Breast epithelium (tissue), 4 donors: ENCODE measurements at places on chromosomes 3 and 15. TPM values are rescaled to one million over a fixed set of nuclear protein-coding genes. Genes with fewer than 3 reads are reported as not detected.

- DNase-seq: no peak
Observed at GRCh38 chr3:50100956-50101845, 12.5 kb downstream of the RBM5 start.

GRCh38 chr3:182597621-182598041 is 195.7 kb upstream of the ATP11B start:
- no peak for DNase-seq

DNA sequence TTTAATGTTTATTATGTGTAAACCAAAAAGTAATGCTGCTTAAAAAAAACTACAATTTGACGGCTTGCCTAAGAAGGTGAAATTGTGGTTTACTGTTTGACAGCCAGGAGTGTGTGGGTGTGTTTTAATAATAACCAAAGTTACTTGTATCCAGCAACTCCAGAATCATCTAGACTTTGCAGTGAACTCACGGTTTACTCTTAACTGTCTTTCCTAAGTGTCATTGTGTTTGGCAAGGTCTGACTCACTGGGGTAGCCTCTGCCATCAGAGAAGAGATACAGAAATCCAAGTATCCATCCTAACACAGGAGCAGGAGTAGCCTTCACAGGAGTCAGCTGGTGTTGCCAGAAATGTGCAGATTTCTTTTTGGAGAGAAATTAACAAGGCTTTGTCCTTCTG is 151.1 kb downstream of the CTNNB1 start:
- no peak for DNase-seq

DNA sequence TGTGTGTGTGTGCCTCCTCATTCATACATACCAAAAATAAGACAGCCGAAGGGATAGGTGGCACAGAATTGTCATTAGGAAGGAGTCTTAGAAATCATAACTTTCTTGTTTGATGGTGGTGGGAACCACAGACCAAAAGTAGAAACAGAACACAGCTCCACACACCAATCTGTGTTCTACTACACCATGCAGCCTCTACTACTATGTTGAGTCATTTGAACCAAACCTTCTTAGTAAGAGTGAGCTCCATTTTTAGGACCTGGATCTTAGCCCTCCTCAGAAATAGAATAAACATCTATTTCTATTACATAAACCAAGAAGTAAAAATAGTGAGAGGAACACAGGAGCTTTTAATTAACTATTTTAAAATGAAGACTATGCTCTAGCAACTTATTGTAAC is 27.9 kb upstream of the PLCH1 start:
- no peak for DNase-seq

DNA sequence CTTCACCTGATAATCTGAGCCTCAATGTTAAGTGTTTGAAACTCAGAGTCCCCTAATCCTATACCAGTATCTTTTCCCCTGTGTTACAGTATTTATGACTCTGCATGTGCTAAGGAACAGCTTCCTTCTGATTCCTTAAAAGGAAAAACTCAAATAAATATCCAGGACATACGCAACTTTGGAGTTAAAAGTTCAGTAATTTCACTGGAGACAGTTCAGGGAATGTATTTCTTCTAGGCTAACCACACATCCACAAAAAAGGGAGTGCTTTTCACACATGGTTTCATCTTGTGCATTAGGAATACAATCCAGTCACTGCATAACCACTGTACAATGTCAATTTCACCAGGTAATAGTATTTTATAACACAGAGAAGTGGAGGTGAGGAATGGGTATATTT is 31.0 kb downstream of the PGBD4 start:
- no peak for DNase-seq

GRCh38 chr15:50189633-50190032 is 7.6 kb downstream of the SLC27A2 start:
- DNase-seq: no peak

DNA sequence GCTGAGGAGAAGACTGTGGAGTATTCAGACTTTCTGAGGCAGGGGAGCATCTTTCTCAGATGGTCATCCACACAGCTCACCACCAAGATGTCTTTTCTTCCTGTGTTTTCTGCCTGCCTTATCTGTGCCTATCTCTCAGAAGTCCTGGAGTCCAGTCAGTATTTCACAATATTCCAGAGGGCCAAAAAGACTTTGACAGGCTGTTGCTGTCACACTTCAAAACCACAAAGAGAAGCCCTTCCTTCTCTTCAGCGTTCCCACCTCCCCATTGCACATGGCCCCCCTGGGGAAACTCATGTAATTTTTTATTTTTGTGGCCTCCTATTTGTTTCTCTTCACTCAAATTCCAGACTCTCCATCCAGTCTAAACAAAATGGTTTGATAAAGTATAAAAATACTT is 585.2 kb downstream of the EPHA3 start:
- no peak for DNase-seq

GRCh38 chr3:123948449-123948848 is 12.6 kb downstream of the CCDC14 start:
- DNase-seq: no peak

- no peak for DNase-seq
Observed at GRCh38 chr3:104907507-104907906, 459.2 kb upstream of the ALCAM start.

DNA sequence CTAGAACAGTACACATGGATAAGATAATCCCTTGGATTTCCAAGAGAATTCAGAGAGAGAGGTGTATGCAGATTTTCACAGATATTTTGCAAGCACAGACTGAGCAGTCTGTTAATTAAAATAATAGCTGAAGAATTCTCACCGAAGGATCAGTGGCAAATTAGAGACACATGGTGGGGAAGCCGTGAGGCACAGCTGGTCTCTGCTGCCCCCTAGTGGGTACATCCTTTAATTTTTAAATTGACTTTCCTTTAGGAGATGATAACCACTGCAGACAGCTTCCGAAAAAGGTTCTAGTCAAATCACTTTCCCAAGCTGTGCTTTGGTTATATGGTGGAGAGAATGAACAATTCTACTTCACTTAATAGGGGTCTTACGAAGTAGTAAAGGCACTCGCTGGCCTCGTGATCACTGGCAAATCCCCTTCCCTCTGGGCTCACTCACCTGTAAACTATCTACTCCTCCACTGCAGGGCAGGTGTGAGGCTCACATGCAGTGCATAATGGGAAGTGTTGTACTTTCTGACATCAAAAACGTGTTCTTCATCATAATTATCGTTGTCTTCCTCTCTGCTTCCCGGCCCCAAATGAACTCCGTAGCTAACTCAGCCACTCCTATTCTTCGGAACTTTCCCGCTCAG is 19.5 kb downstream of the MESD start:
- DNase-seq: peak; percentile 5

DNA sequence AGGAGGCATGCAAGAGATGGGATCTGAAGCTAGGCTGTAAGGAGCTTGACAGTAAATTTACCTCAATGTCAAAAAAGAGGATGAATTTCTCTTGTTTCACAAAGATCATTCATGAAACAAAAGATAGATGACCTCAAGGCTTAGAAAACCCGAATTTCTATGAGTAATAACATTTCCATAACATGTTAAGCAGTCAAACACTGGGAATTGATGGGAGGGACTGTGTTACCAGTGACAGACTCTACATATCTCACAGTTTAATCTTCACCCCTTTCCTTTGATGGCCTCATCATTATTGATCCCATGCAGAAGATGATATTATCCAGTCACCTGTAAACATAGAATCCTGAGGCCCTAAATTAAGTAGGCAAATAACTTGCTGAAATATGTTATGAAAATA is 53.5 kb upstream of the VGLL3 start:
- no peak for DNase-seq

DNA sequence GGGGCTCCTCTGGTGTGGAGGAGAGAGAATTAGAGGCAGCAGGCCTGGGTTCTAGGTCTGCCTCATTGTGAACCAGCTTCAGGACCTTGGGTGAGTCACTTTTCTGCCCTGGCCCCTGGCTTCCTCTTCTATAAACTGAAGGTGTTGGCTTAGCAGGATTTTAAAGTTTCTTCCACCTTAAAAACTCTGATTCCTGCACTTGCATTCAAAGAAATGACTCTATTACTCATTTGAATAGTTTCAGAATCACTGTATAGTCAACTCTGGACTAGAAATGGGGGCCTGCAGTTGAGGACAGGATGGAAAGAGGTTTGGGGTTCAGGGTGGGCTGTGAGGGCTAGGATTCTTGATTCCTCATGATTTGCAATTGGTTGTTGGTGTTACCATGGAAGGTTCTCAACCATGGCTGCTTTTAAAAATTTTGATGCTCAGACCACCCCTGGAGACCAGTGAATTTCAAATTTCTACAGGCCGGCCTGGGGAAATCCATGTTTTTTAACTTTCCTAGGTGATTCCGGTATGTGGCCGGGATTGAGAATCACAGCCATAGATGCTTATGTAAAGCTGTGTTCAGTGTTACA is 19.9 kb downstream of the SMAD3 start:
- DNase-seq: no peak

GRCh38 chr3:29291260-29291981 is 10.6 kb downstream of the RBMS3 start:
- DNase-seq: no peak

GRCh38 chr15:33581032-33581431 is 270.3 kb downstream of the RYR3 start:
- no peak for DNase-seq

DNA sequence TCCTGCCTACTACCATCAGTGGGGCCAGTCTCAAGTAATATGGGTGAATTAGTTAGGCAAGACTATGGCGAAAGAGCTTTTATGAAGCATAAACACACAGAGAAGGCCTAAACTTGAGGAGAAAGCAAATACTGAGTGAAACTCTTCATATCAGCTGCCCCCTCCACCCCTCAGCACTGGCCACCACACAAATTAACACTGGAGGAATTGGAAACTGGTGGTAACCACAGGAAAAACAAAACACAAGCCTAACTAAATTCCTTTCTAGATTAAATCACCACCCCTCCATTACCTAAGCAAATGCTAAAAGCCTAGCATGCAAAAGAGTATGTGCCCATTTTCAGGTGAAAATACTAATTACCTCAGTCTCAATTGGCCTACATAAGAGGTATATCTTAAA is 774.7 kb upstream of the NECTIN3 start:
- no peak for DNase-seq

GRCh38 chr15:98232761-98233160 is 272.3 kb downstream of the ARRDC4 start:
- DNase-seq: no peak

DNA sequence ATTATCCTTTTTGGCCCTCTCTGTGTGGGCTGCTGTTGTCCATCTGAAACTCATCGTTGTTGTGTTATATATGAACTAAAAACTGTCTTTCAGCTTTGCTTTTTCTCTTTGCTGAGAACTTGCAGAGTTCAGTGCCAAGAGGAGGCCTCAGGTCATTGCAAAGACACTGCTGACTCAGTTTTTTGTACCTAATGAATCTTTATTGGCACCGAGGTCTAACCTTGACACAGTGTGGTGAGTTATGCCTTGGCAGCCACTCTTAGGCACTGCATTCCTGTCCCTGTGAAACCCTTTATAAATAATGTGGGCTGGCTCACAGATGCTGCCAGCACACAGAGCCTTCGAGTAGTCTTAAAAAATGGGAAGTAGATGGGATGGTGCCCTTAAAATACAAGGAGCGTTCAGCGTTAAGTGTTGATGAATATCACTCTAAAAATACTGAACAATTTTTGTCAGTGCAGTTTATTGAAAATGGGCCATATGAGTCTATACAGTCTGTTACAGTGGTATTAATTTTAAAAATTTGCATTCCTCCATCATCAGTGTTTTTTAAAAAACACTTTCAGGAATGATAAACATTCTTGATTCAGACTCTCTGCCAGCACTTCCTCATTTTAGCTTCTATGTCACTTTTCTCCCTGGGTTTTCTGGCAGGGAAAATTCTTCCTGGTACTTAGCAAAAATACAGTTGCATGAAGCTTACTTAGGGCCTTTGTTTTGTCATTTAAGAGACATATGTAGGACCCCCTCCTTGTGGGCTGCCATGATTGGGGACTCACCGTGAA is 234.1 kb downstream of the CACNA2D3 start:
- DNase-seq: peak; percentile 63

SLC28A1 gene
- total RNA-seq: 0.59 TPM

IGF1R gene
- total RNA-seq: 103 TPM

TM6SF1 gene
- 6.4 TPM for total RNA-seq

GOLGA8M gene
- 4.0 TPM for total RNA-seq

C3orf22 gene
- total RNA-seq: not detected

MESP2 gene
- not detected for total RNA-seq

MST1R gene
- total RNA-seq: 7.5 TPM

VGLL4 gene
- 48.0 TPM for total RNA-seq

CDC25A gene
- 1.3 TPM for total RNA-seq

DUOXA1 gene
- total RNA-seq: 0.80 TPM

ANKRD63 gene
- not detected for total RNA-seq

TTLL13 gene
- not detected for total RNA-seq

CLEC3B gene
- total RNA-seq: 18.3 TPM
